Effector memory CD4-positive, alpha-beta T cell (primary cell): ENCODE measurements at places on chromosomes 6 and 20.

GRCh38 chr6:46011188-46012085 is 4.2 kb downstream of the CLIC5 start:
- H3K4me3 ChIP-seq, result peak overlapping the region; percentile 11
- peaks cover 43% of the 10 kb centered on the region for H3K4me1 ChIP-seq
- no peaks in the 10 kb centered on the region for H3K27me3 ChIP-seq
- H3K36me3 ChIP-seq, result no peaks in the 10 kb centered on the region
- H3K27ac ChIP-seq, result peak overlapping the region; percentile 73

DNA sequence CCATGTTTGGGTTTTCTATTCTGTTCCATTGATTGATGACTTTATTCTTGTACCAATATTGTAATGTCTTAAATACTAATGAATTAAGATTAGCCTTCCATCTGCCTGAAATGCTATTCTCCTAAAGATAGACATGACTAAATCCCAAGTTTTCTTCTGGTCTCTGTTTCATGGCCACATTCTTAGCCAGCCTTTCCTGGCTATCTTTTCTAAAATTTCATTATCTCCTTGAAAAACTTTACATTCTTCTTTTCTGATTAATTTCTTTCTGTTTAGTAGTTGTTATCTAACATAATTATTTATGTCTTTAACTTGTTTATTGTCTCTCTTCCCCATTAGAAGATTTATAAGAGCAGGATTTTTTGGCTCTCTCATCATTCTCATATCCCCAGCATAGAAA is 4.4 kb upstream of the PRIM2 start:
- H3K27me3 ChIP-seq, result no peaks in the 10 kb centered on the region
- no peak overlapping the region for H3K4me3 ChIP-seq
- H3K36me3 ChIP-seq, result no peaks in the 10 kb centered on the region
- H3K27ac ChIP-seq, result no peak overlapping the region

DNA sequence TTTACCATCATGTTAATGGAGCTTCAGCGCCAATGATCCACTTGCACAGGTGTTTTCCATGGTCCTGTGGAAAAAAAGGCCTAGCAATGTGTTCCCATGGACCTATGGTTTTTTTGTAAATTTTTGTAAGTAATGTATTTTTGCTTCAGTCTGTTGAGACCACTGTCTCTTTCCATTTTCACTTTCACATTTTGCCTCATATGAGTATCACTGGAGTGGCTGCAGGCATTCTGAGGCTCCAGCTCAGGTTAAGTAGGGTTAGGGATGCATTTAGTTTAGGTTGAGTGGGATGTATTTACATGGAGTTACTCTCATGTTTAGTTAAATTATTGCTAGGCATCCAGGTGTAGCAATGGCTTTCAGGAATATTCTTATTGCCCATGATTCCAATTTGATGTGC is 19.2 kb upstream of the LMBRD1 start:
- H3K27me3 ChIP-seq, result no peaks in the 10 kb centered on the region
- H3K4me1 ChIP-seq, result peaks cover 29% of the 10 kb centered on the region
- peak overlapping the region; percentile 41 for H3K4me3 ChIP-seq
- no peak for DNase-seq

DNA sequence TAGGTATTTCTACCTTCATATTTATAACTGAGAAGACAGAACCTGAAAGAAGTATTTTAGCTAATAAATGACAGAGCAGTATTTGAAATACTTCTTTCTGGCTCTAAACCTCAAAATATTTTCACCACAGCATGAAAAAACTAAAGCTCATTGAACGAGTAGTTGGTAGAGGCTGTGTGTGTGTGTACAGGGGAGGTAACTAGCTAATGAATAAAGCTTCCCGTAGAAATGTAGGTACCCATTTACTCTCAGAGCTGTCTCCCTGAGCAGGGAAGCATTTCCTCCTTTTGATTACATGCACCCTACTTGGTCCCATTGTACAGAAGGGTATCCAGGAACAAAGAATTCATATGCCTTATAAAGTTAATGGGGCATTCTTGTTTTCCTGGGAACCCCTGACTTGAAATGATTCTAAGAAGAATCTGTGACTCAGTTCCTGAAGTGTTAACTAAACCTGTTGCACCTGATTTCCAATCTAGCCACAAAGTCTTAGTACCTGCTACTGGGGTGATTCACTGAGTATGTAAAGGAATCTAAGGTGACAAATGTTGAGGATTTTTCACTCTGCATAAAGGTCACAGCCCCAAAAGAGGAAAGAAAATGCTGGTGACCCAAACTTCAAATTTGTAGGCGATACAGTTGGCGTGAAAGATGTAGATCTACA is 12.5 kb downstream of the CRYBG1 start:
- H3K36me3 ChIP-seq, result no peaks in the 10 kb centered on the region
- no peak overlapping the region for H3K27ac ChIP-seq
- no peaks in the 10 kb centered on the region for H3K4me1 ChIP-seq

DNA sequence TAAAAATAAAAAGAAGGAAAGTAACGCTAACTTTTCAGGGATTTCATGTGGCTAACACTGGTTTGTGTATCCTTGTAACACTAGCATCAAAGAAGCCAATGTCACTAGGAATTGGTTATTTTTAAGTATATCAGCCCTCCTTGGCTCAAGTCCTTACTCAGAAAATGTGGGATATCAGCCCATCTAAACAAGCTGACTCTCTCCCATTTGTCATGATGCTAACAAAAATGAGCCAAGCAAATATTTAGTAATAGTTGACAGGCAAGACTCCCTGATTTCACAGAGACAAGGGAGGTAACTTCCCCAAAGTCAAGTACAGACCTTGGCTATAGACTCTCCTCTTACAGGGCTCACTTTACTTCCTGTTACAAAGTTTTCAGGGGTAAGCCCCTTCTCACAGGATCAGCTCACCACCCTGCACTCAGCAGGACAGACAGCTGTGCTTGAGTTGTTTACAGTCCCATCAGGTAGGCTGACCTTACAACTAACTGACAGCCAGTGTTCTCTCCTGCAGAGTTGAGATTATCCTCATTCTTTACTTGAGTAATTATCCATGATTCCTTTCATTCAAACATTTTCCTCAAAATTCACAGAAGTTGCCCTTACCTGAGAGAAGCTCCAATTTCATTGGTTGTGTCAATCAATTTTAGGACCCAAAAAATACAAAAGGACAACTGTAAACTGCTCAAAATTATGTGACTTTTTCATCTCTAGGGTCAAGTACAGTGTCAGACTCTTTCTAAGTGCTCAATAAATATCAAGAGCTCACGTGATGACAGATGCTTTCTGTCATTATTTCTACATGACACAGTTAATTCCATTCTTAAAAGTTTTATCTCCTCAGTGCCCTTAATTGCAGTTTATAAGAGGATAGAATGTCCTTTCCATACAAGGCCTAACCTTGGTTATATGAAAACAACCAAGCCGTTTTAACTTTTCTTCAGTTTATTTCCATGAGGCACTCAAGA is 38.1 kb upstream of the BMP5 start:
- no peak for DNase-seq
- no peaks in the 10 kb centered on the region for H3K4me1 ChIP-seq
- H3K27ac ChIP-seq, result no peak overlapping the region
- no peaks in the 10 kb centered on the region for H3K27me3 ChIP-seq
- H3K36me3 ChIP-seq, result no peaks in the 10 kb centered on the region

DNA sequence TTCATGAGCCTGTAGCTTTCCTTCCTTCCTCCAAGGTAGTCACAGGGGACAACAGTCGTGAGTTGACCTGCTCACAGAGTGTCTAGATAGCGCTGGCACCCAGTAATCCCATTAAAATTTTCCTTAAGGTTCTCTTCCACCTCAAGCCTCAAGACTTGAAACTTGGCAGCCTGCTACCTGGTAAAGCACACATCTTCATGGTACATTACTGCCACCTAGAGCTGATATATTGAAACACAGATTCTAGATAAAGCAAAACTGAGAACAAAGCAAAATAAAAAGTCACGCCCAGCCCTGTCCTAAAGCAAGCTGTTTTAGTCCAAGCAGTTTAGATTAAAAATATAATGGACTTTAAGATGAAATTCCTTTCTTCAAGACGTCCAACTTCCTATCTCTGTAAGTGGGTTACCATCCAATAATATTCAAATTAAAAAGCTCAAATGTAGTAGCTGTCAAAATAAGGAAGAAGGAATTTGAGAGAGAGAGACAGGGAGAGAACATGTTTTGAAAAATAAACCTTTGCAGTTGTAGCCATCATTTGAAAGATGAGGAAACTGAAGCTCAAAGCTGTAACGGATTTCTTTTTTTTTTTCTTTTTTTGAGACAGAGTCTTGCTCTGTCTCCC is 50.7 kb upstream of the CD83 start:
- H3K27me3 ChIP-seq, result no peaks in the 10 kb centered on the region
- no peaks in the 10 kb centered on the region for H3K36me3 ChIP-seq
- DNase-seq, result no peak
- H3K4me1 ChIP-seq, result no peaks in the 10 kb centered on the region
- no peak overlapping the region for H3K27ac ChIP-seq

- H3K36me3 ChIP-seq, result no peaks in the 10 kb centered on the region
- no peak overlapping the region for H3K4me3 ChIP-seq
- no peak for DNase-seq
- H3K27ac ChIP-seq, result no peak overlapping the region
Observed at GRCh38 chr6:129472239-129472638, 237.7 kb downstream of the ARHGAP18 start.

DNA sequence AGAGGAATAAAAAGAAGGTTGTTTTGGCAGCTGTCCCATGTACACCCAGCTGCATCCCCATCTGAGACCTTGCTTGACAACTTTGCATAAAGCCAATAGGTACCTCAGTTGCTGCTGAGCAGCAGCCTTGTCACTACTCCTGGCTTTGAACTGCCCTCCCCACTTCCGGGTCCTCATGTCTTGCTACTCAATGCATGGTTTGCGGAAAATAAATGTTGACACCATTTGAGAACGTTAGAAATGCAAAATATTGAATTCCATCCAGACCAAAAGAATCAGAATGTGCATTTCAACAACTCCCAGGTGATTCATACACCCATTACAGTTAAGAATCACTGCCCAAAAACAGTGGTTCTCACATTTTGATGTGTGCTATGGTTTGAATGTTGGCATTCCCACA is 32.9 kb downstream of the GPX5 start:
- no peak for DNase-seq
- no peak overlapping the region for H3K4me3 ChIP-seq
- H3K27me3 ChIP-seq, result peaks cover 2% of the 10 kb centered on the region
- H3K27ac ChIP-seq, result no peak overlapping the region
- H3K4me1 ChIP-seq, result no peaks in the 10 kb centered on the region
- H3K36me3 ChIP-seq, result no peaks in the 10 kb centered on the region

GRCh38 chr6:29516108-29516507 is 28.4 kb upstream of the MAS1L start:
- H3K4me1 ChIP-seq, result no peaks in the 10 kb centered on the region
- H3K36me3 ChIP-seq, result no peaks in the 10 kb centered on the region
- no peak overlapping the region for H3K27ac ChIP-seq
- H3K4me3 ChIP-seq, result no peak overlapping the region

DNA sequence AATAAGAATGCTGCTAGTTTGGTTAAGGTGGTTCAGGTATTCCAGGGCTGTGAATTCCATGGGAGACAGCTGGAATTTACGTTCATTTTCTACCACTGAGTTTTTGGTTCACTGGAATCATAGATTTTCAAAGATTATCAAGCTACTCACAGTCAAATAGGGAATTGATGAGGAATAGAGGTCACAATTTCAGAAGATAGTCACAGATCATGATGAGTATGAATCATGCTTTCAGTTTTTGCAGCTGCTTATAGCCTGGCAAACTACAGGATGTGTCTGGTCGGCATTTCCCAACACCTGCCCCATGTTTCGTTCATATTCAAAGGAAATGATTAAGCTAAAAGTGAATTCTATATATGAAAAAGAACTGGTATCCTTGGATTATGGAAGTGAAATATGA is 58.7 kb downstream of the BCKDHB start:
- no peak overlapping the region for H3K27ac ChIP-seq
- no peaks in the 10 kb centered on the region for H3K36me3 ChIP-seq
- H3K4me1 ChIP-seq, result no peaks in the 10 kb centered on the region
- no peak for DNase-seq

GRCh38 chr20:48230216-48230615 is 444.9 kb upstream of the SULF2 start:
- no peaks in the 10 kb centered on the region for H3K4me1 ChIP-seq
- DNase-seq, result no peak
- H3K4me3 ChIP-seq, result no peak overlapping the region
- H3K27me3 ChIP-seq, result peaks cover 6% of the 10 kb centered on the region

GRCh38 chr6:126967296-126968005 is 151.0 kb upstream of the RSPO3 start:
- no peak for DNase-seq
- H3K36me3 ChIP-seq, result no peaks in the 10 kb centered on the region
- no peaks in the 10 kb centered on the region for H3K4me1 ChIP-seq
- H3K27me3 ChIP-seq, result no peaks in the 10 kb centered on the region

- H3K4me3 ChIP-seq, result no peak overlapping the region
- no peaks in the 10 kb centered on the region for H3K27me3 ChIP-seq
Observed at GRCh38 chr6:129704708-129705107, 5.3 kb downstream of the ARHGAP18 start.

DNA sequence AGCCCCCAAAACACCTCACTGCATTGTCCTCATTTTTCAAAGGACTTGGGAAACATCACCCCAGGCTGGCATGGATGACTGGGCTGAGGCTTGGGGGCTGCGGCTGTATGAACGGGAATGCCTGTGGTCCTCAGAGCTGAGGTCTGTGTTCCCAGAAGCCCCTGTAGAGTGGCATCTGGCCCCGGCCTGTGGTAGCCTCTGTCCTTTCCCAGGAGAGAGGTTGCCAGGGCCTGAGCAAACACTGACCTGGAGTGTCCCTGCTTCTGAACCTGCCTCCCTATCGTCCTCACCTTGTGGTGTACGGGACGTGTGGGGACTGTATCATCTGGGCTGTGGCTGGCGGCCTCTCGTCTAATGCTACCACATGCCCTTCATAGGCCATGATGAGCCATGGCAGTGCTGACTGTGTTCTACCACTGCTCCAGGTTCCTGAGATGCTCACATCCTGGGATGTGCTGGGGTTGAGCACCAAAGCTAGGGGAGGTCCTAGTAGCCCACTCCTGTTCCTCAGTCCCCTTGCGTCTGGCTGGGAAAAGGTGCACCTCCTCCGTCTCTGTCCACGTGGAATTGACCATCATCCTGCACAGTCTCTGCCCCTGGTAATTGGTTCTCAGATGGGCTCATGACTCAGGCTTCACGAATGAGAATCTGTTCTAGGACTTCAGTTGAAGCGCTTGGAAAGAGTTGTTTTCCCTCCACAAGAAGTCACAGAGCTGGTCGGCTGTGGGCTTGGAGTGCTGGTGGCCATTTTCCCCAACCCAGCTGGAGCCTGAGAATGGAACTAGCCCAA is 27.6 kb downstream of the PHACTR3 start:
- DNase-seq, result no peak
- no peaks in the 10 kb centered on the region for H3K27me3 ChIP-seq
- no peaks in the 10 kb centered on the region for H3K36me3 ChIP-seq
- no peaks in the 10 kb centered on the region for H3K4me1 ChIP-seq

- H3K27ac ChIP-seq, result no peak overlapping the region
- no peaks in the 10 kb centered on the region for H3K4me1 ChIP-seq
- no peaks in the 10 kb centered on the region for H3K36me3 ChIP-seq
- H3K27me3 ChIP-seq, result no peaks in the 10 kb centered on the region
- H3K4me3 ChIP-seq, result no peak overlapping the region
Observed at GRCh38 chr20:47740121-47740861, 45.0 kb downstream of the SULF2 start.
